RWPE1 (cell line): ENCODE measurements at places on chromosomes 1 and 21.
A peak's percentile ranks its signal among the peaks of the same experiment; 100 is the strongest.

- no peak for DNase-seq
Measured at GRCh38 chr1:185155600-185156287, 1.0 kb downstream of the TRMT1L start.

- no peak for DNase-seq
Measured at GRCh38 chr1:21774835-21775549, 8.0 kb downstream of the USP48 start.

DNA sequence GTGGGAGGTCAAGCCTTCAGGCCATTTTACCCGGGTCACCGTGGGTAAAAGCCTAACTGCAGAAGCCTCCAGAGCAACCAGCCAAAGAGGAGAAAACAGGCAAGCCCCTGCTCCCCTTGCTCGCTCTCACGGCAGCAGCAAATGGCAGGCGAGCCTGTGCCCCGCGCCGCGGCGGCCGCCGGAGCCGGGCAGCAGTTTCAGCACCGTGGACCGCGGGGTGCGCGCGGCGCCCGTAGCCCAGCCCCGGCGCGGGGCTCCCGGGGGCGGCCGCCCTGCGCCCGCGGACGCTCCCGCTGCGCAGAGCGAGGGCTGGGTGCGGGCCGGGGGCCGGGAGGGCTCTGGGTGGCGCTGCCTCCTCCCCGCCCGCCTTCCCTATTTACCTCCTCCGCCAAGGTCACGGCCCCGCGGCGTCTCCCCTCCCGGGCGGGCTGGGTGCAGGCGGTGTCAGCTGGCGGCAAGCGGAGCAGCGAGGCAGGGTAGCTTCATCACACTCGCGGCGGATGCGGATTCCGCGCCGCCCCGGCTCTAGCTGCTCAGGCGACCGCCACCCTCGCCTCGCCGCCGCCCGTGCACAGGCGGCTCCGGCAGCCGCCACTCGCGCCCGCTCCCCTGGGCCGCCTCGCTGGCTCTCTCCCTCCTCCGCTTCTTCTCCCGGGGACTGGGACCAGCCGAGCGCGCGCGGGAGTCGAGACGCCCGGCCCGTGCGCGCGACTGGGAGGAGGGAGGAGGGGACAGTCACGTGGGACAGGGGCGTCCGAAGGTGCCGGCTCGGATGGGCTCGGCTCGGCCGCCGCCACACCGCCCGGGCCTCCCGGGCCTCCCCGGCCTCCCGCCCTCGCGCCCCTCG lies at the start of gene RGS7:
Gene RGS7, minus strand, starts transcription at position 687 of the 847 bp plus-strand sequence.
- DNase-seq = peak; percentile 67

- DNase-seq = no peak
Measured at GRCh38 chr1:101203820-101204540, 32.8 kb upstream of the S1PR1 start.
